ENCODE measurements at places on chromosomes 2 and 18.

DNA sequence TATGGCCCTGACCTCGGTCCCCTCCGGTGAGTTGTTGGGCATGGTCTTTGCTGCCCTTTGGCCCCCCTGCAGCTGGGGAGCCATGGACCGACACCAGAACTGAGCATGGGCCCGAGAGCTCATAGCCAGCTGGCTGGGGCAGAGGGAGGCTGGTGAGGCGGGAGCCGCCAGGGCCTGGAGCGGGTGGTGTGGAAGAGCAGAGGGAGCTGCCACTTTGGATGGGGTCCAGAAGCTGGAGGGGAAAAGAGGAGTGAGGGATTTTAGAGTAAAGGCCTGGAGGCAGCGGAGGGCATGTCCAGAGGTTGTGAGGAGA is 16.5 kb upstream of the CNNM3 start:
- no peak for DNase-seq

- no peak for DNase-seq
Observed at GRCh38 chr18:48021273-48021914, 90.9 kb upstream of the SMAD2 start.

- no peak for DNase-seq
Observed at GRCh38 chr2:144508172-144508851, 11.6 kb downstream of the ZEB2 start.

DNA sequence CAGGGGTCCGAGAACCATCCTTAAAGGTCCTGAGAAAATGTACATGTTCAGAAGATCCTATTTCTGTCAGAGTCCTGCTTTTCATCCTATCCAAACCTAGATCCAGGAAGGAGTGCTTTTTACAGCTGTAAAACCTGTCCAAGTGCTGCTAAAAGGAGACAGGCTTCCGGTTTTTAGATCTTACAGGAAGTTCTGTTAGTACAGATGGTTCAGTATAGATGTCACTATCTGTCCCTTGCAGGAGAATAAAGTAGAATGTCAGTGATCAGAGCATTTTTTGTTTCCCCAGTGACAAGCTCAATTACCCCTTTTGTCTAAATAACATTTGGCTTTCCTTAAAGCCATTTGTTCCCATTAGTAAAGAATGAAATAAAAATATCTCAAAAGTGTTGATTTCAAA is 98.3 kb downstream of the NRP2 start:
- no peak for DNase-seq

DNA sequence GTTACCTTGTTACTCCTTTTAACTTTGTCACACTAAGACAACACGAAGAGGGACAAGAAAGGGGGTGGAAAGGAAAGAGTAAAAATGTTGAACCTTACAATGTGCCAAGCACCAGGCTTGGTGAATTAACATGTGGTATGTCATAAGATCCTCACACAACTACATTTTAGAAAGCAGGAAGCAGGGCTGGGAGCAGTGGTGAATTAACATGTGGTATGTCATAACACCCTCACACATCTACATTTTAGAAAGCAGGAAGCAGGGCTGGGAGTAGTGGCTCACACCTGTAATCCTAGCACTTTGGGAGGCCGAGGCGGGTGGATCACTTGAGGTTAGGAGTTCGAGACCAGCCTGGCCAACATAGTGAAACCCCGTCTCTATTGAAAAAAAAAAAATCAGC is 159.3 kb upstream of the CHAC2 start:
- no peak for DNase-seq
